ENCODE measurements at places on chromosomes 1 and 21.

DNA sequence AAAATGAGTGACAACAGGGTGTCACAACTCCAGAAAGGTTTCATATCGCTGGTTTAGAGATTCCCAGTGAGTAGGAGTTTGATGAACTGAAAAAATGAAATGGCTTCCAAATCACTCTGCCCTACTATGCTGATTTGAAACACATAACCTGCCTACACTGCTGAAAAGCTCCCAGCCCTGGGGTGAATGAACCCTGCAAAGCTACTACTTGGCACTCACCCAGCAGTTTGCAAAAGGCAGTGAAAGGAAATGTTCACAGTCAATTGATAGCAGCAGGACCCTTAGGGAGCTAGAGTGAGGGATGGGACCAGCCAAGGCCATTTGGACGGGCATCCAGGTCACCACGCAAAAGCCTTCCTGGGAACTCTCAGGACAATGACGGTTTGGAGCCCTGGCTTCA, 44.4 kb upstream of the SRP9 start:
- no peak for DNase-seq

GRCh38 chr1:4265836-4266235, 365.8 kb upstream of the C1orf174 start:
- no peak for DNase-seq

DNA sequence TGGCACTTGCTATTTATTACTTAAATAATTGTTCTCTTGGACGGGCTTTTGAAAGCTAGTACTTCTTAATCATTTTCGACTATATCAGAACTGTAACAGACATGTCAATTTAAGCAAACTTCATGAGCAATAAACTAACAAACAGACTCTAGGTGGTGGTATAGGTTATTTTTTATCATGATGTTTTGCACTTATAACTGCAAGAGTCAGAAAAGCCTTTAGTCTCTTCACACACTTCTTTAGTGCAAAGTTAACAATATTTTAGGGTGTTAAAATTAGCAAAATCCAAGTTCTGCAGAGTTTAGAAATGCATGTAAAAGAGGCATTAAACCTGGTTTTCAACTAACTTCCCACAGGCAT, 2.2 kb downstream of the NRIP1 start:
- no peak for DNase-seq

DNA sequence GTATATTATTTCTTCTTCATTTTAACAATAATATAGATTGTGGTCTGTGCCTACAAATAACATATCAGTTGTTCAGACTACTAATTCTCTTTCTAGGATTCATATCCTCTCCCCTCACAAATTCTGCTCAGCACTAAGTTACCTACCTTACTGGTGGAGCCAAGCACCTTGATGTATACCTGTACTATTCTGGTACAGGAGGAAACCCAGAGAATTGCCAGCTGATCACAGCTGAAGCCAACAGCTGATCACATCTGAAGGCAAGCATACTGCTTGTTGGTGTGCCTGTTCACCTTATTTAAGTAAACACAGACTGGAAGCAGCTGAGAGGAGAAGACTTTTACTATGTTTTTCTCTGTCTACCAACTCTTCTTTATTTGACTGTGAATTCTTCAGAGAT, 101.8 kb downstream of the PBX1 start:
- DNase-seq, result no peak

DNA sequence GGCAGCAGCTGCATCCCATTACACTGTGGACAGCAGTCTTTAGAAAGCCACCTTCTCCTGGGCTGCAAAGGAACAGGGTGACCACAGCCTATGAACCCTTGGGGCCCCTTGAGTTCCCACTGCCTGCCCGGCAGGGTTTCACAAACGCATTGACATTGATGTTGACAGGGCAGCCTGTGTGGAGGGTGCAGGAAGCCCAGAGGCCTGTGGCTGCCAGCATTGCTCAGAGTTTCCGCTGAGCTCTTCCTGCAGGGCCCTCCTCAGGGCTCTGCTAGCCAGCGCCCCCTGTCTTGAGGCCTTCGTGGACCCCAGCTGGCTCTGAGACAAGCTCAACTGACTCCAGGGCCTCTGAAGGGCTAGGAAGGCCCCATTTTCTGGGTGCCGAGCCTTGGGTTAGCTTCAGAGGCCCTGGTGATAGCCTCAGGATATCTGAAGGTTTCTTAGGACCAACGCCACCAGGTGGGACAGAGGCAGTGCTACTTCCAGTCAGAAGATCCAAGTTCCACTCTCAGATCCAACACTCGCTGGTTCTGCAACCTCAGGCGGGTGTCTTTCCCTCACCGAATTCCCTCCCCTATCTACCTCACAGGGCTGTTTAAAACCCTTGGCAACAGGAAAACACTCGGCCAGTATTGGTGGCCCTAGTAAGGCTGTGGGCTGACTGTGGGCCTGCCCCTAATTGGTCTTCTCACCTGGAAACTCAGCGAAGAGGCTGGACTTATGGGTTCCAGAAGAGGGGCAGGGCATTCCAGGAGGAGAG, 27.2 kb upstream of the EPS8L3 start:
- DNase-seq, result peak; percentile 56

DNA sequence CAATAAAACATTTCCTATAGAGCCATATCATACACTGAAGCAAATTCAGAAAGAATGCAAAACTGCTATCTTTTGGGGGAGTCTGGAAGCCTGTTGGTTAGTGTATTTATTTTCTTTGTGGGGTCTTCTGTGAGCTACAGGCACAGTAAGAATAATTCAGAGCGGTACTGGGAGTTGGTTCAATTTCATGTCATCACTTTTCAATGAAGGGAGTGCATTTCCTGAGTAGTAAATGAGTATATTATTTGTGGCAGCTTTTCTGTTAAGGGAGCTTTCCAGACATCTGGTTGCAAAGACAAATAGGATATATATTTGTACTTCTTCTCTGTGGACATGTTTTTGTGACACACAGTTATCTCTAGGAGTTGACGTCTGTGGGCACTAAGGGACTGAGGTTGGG, 130.6 kb downstream of the HUNK start:
- DNase-seq, result no peak

DNA sequence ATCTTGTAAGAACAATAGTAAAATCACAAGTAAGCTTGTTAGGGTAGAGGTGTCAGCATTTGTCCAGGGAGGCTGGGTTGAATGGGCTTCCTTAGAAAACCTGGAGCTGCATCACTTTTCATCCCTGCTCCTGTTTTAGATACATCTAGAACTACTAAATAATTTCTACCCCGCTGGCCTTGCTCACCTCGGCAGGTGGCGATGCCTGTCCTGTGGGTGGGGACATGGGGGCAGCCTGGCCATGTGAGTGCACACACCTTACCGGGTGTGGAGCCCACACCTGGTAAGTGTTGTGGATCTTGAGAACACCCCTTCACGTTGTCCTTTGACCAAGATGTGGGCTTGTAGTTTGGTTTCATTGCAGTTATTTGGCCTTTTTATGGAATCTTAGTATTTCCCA, 29.7 kb downstream of the URB2 start:
- no peak for DNase-seq

DNA sequence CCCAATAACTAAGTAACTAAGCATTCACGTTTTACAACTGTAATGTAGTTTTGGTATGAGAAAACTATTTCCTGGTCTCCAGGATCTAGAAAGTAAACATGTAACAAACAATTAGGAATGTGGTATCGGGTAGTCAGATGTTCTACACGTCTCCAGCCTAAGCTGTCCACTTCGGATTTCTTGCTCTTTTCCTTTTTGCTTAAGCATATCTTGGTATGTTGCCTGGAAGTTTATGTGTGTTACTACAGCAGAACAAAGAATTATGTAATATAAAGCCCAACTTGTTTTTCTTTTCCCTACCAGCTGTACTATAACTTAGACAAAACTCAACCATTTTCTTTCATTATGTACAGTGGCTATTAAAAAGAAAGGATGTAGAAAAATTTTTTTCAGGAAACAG, 20.4 kb upstream of the WARS2 start:
- no peak for DNase-seq

DNA sequence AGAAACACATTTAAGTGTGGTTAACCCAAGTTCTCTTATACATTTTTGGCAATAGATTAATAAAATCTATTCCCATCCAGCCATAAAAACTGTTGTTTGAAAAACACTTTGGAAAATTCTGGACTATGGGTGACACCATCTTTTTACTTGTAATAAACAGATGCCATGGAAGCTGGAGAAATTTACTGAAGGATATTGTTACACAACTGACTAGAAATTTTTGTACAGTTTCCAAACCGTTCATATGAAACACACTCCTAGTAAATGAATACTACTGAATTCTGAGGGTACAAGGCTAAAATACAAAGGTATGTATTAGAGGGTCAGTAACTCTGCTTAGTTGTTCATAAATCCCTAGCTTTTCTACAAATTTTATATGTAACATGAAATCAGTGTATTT, 48.7 kb downstream of the TRIM33 start:
- no peak for DNase-seq

DNA sequence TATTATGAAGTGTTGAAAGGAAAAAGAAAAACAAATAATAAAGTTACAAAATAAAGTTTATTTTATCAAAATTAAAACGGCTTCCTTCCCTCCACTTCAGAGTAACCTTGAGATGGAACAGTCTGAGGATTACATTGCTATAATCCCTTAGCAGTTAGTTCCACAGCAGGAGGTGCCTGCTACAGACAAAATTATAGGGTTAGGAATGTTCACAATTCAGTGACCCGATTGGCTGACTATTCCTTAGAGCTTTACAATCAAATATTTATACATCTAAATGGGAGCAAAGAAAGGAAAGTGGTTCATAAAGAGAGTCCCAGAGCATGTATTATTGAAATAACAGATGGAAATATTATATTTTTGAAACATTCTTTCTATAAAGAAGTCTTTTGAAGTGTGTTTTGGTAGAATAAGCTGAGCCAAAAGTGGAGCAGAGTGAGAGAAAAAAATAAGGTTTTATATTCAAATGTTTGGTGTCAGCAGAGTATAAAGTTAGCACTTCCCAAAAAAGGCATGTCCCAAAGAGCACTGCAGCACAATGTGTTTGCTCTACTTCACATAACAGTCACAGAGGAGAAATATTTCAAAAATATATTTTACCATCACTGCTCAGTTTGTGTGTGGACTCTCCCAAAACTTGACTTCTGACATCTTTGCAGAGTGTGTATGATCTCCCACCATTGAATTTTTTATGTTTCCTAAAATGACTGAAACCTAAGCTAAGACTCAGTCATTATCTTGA, 71.4 kb upstream of the GORAB start:
- DNase-seq, result no peak

DNA sequence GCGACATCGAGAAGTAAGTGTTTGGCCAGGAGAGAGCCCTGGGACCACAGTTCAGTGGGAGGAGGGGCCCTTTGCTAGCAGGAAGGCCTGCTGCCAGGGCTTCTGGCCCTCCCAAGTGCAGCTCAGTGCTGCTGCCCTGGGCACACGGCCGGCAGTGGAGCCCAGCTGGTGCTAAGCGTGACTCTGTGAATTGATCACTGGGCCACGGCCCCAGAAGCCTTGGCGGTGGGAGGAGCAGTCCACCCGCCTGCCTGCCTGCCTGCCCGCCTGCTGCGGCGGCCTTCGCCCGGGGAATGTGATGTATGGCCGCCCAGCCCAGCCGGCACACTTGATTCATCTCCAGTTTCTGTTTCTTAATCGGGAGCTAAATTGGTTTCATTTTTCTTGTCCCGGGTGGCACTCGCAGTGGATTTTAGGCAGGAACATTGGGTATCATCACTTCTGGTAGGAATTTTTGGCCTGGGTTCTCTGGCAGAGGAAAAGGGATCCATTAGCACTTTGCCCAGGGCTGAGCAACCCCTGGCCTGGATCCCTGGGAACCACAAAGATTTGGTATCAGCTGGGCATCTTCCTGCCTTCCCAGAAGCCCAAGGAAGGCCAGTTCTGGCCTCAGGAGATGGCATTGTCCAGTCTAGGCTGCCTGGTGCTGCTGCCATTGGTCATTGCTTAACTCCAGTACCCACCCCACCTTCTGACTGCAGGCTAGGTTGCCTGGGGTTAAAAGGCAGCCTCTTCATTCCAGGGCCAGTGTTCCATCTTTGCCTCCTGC, 28.6 kb downstream of the TMEM53 start:
- DNase-seq, result peak; percentile 30

DNA sequence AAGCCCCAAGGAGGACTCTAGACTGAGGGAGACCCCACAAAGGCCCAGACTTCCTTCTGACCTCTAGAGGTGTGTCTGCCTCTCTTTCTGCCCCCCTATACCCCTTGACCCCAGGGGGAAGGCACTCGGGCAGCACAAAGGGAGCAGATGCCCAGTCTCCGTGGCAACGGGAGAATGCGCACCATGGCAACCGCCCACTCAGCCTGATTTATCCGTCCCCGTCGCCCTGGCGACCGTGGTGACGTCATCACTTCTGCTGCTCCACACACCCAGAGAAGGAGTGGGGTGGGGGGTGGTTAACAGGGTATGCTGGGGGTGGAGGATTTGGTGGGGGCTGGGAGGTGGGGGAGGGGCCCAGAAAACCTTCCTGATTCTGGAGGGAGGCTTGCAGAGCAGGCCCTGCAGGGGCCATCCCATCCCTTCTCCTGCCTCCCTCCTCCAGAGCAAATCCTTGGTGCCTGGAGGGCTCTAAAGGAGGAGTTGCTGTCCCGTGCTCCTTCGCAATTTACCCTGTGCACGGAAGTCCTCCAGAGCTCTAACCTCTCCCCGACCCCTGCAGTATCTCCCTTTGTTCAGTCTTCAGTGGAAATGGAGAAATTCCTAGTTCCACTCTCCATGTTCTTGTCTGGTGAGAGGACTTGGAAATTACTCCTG, 6.3 kb downstream of the CELF3 start:
- no peak for DNase-seq
